ENCODE measurements at places on chromosomes 5 and 9.

DNA sequence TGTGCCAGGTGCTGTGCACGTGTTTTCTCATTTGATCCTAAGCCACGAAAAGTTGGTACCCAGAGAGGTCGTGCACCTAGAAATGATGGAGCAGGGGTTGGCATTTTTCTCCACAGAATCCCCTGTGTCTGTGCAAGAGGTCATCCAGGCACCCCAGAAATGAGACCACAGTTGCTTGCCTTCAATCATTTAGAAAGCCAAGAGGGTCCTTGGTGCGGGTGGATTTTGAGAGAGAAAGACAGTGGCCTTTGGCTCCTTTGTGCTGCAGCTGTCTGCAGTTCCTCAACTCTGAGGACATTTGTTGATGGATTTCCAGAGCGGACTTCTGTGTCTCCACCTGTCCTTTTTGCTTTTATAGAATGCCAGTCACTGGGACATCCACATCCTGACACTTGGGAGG is 33.8 kb upstream of the SPRY4 start:
- no peak for DNase-seq

- no peak for DNase-seq
Observed at GRCh38 chr9:34169125-34169524, 9.7 kb upstream of the UBAP1 start.

DNA sequence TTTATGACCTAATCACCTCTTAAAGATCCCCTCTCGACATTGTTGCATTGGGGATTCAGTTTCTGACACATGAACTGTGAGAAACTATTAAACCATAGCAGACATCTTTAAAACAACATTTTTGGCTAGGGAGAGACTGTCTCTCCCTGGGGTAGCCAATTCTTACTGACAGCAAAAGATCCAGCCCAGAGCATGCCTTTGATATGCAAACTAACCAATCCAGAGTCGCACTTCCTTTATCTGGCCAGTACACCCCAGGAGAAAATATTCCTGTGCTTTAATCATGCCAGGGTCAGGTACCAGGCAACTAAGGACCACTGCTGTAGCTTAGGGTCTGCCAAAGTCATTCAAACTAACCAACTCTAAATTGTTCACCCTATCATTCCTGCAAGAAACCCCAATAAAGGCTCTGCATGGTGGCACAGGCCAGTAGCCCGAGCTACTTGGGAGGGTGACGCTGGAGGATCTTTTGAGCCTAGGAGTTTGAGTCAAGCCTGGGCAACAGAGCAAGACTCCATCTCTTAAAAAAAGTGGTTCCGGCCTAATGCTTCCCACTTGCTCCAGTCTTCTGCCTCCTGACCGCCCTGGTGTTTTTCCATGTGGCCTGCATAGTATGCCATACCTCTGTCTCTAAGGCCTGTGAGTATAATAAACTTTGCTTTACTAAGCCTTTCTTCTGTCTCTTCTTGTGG is 62.3 kb upstream of the DAPK1 start:
- no peak for DNase-seq

DNA sequence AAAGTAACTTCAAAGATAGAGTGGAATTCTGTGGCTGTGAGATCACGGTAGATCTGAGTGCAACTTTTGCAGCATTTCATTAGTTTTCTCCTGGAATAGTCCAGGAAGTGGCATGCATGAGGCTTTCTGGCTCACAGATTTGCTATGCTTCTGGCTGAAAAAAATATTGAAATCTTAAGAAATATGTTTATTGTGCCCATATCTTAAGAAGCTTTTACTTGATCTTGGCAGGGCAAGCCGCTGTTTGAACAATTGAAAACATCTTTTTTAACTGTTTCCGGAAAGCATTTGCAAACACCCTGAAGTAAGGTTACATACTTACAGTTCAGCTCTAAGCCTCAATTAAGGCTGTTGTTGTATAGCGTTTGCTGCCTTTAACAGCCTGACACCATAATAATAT is 135.7 kb upstream of the GDNF start:
- no peak for DNase-seq

GRCh38 chr9:19378647-19379046 is 1.4 kb downstream of the RPS6 start:
- DNase-seq = peak; percentile 9

DNA sequence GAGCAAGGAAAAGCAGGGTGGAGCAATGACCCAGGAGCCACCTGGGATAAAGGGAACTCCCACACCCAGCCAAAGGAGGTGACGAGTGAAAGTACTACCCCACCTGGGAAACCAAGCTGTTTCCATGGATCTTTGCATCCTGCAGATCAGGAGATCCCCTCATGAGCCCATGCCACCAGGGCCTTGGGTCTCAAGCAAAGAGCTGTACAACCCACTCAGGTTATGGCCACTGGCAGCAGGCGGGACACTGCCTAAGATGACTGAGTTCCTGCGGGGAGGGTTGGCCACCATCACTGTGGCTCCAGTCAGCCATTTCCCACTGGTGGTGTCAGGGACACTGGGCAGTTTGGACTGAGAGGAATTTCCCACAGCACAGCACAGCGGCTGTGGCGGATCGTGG is 225.7 kb downstream of the CDH9 start:
- DNase-seq = no peak

DNA sequence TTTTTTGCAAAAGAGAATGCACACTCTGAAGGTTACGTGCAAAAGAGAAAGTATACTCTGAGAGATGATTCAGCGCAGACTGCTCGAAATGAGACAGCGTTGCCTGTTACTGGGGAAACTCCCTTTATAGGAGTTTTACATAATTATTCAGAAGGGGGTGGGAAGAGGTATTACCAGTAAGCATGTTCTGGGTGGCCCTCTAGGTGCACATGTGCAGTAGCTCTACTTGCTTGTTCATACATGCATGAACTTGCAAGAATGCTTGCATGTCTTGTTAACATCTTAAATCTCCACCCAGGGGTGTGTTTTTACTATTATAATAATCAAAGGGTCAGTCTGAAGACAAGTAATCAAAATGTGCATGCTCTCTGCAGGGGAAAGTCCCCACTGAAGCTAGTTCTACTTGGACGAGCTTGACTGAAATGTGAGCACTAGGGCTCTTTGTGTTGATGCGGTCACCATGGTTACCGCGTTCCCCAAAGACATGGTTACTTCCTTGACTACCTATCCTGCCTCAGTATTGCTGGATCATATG is 75.5 kb downstream of the SGCD start:
- peak; percentile 48 for DNase-seq

GRCh38 chr9:31519011-31519410 is 865.4 kb upstream of the ACO1 start:
- DNase-seq = peak; percentile 25

DNA sequence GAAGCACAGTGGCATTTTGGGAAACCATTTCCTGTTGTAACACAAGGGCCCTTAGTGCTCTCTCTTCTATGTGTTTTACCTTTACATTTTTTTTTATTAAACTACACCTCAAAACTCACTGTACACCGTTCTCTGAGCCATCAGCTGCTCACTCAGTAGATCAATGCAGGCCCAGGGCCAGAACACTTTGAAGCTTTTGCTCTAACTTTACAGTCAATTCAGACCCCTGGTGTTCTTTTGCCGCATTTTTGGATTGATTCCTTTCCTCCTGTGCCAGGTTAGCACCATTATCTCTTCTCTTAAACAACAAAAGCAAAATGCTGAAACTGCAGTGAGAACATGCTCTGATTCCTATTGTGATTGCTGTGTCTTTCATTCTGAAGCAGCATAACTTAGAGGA is 269.8 kb upstream of the RGMB start:
- no peak for DNase-seq

- no peak for DNase-seq
Observed at GRCh38 chr5:105752801-105753200, 1917.9 kb downstream of the EFNA5 start.

DNA sequence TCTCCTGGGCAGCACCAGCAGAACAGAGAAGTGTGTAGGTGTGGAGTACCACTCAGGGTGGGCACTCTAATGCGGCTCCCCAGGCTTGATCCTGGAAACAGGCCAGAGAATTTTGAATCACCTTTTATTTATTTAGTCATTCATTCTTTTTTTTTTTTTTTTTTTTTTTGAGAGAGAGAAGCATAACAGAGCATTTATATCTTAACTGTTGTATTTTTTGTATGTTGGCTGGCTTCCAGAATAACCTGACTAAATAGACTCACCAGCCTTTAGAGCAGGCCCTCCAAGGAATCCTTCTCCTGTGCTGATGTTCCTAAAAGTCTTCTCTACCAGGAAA is 153.4 kb downstream of the PIK3R1 start:
- no peak for DNase-seq

- no peak for DNase-seq
Observed at GRCh38 chr5:40277161-40277906, 402.4 kb upstream of the PTGER4 start.

DNA sequence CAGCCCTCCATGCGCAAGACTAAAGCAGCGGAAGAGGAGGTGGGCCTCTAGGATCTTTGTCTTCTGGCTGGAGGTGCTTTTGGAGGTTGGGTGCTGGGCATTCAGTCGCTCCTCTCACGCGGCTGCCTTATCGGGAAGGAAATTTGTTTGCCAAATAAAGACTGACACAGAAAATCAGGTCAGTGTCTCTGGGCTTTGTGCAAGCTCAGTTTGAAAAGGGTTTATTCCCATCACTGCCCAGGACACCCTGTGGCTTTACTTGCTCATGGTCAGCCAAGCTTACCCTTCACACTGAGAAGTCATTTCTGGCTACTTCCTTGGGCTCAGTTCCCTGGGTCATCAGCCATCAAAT is 10.5 kb downstream of the SLC2A8 start:
- no peak for DNase-seq

GRCh38 chr9:99150451-99151171 is 45.7 kb downstream of the TGFBR1 start:
- no peak for DNase-seq

DNA sequence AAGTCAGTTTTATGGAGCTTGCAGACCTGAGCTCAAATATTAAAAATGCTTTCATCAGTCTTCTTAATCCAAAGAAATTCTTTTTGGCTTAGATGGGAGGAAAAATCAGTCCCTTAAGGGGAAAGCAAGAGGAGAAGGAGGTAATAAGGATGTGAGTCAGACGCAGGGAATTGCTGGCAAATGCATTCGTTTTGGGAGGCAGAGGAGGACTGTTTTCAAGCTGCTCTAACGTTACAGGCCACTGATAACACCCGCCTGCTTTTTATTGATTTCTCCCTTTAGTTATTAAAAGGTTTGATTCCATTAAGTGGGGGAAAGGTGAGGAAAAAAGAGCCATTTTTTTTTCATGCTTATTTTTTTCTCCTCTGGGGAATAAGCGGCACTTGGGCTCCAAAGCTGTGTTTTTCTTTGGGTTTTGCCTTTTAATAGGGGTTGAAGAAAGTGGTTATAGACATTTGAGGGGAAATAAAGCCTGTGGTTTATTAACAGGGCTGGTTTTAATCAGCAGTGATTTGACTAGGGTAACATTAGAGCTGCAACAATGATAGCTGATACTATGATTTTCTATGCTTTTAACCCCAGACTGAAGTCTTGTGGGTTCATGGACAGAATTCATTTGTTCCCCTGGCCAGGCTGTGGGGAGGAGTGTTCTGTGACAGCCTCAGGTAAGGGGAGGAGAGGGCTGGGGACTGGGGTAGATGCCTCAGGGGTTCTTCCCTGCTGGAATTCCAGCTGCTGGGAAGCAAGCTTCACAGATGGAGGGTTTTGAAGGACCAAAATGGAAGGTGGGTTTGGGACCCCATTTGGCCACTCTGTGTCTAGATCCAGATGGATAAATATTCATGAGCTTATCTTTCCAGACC is 225.2 kb downstream of the GAS1 start:
- DNase-seq = no peak

- no peak for DNase-seq
Observed at GRCh38 chr5:41776435-41776834, 93.8 kb downstream of the OXCT1 start.

DNA sequence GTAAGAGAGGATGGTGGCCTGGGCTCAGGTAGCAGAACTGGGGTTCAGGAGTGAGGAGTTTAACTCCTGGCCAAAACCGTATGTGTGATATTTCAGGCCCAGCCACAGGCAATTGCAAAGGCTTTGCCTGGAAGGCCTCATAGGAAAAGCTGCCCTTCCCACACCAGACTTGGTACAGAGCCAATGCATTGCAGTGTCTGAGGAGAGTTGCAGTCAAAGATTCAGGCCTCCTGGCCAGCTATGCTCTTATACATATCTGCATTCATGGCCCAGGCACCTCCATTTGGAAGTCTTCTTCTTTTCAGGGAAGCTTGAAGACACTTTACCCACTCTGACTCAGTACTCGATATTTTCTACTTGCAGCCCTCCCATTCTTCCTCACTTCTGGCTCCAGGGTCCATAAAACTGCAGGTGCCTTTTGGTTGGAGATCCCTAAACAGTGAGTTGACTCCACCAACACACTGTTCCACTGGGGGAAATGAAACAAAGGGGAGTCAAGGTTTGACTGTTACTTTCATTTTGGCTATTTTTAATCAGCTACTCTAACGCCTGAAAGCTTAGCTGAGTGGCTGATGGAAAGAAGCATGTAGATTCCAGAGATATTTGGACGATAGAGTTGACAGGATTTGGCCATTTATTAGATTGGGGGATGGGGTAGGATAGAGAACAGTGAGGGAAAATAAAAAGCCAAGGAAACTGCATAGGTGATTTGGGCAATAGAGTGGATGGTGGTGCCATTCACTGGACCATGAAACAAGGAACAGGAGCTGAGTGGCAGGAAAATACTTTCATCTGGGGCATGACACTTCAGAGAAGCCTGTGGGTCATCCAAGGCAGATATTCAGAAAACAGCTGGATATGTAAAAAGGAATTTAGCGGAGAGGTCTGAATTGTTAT is 30.6 kb upstream of the IL33 start:
- no peak for DNase-seq

GRCh38 chr9:15374310-15374709 is 48.4 kb upstream of the SNAPC3 start:
- DNase-seq = peak; percentile 5

GRCh38 chr9:26234865-26235264 is 556.6 kb upstream of the TUSC1 start:
- DNase-seq = no peak

GRCh38 chr9:98584059-98584458 is 124.7 kb downstream of the GABBR2 start:
- DNase-seq = no peak

- no peak for DNase-seq
Observed at GRCh38 chr9:19186232-19186631, 44.3 kb upstream of the DENND4C start.

- no peak for DNase-seq
Observed at GRCh38 chr5:65928860-65929259, 2.5 kb downstream of the ERBIN start.

DNA sequence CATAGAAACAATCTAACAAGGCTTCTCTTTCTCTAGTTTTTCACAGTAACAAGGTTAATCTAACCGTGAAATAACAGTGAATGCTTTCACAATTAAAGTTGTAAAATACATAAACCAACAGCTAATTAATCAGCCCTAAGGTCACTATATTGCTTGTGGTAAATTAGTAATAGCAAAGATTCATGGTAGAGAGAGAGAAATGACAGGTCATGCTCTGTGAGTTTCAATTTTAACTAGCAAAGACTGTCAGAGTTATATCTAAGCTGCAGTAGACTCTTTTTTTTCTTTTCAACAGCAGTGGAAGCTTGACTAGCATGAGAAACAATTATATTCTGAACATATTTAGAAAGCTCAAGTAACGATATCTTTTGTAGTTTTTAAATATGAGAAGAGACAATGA is 1068.0 kb downstream of the MAT2B start:
- no peak for DNase-seq

- no peak for DNase-seq
Observed at GRCh38 chr5:56172241-56172640, 60.9 kb downstream of the ANKRD55 start.
